ENCODE measurements at places on chromosomes 4 and X.

- DNase-seq = no peak
Observed at GRCh38 chr4:105057370-105058105, 89.1 kb upstream of the TET2 start.

- DNase-seq = no peak
Observed at GRCh38 chr4:168790898-168791297, 219.2 kb downstream of the CBR4 start.

- DNase-seq = no peak
Observed at GRCh38 chrX:20507901-20508620, 241.4 kb upstream of the RPS6KA3 start.

DNA sequence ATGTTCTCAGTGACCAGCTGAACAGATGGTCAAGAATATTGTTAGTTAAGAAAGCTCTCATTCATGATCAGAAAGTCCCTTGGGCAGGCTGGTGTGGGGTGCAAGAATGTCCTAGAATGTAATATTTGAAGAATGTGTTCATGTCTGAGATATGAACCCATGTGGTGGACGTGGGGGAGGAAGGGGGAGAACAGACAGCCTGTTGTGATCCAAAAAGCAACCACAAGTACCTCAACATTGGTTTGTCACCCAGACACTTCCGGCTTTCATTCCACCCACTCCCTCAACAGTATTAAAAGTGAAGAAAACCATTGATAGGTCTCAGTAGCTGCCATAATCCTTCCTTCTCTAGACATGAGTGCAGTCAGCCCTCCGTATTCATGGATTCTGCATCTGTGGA, 82.2 kb downstream of the MAML3 start:
- no peak for DNase-seq

GRCh38 chrX:38403834-38404233, 51.4 kb downstream of the OTC start:
- no peak for DNase-seq

GRCh38 chr4:145804116-145804515, 124.2 kb downstream of the C4orf51 start:
- DNase-seq = no peak

DNA sequence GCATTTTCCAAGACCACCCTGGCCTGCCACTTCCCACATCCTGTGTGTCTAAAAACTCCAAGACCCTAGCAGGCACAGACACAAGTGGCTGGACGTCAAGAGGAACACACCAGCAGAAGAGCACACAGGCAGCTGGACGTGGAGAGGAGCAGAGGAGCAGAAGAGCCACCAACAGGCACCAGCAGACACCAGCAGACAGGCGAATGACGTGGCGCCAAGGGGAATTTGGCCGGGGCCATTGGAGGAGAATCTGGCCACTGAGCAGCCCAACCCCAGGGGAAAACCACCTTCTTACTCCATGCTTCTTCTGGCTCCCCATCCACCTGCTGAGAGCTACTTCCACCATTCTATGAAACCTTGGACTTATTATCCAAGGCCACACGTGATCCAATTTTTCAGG, 243.1 kb upstream of the CTSO start:
- DNase-seq = no peak

- DNase-seq = no peak
Observed at GRCh38 chr4:100582146-100582545, 64.3 kb upstream of the EMCN start.

DNA sequence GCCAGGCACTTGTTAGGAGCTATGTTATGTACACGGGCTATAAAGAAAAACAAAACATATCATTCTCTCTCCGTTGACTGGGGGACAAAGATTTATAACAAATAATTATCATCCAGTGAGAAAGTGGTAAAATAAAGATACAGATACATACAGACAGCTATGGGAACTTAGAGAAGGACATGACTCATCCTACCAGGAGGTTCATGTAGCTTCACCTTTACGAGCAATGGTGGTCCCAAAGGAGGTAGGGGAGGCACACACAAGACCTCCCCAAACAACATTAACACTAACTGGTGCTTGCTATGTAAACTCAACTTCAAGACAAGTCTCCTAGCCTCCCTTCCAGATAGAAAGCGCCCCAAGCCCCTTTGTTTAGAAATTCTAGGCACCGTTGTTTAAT, 8.9 kb downstream of the AMBN start:
- no peak for DNase-seq

GRCh38 chrX:55102754-55103153, 13.9 kb downstream of the PAGE2 start:
- DNase-seq = no peak

- no peak for DNase-seq
Observed at GRCh38 chrX:662126-662525, 31.5 kb downstream of the SHOX start.

DNA sequence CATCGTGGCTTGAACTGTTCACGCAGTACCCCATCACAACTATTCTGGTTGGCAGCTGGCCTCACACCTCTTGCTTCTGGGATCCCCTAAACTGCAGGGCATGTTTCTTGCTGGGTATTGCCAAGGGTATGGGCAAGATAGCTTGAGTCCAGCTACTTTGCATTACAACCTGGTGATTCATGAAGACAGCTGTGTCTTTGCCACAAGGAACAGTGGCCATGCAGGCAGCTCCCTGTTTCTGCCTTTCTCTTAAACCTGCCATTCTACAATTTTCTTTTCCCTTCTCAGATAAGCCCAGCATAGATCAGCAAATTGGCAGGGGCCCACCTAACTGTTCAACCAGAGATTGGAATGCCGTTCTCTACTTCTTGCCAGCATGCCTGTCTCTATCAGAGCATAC, 42.8 kb downstream of the TENM3 start:
- no peak for DNase-seq

DNA sequence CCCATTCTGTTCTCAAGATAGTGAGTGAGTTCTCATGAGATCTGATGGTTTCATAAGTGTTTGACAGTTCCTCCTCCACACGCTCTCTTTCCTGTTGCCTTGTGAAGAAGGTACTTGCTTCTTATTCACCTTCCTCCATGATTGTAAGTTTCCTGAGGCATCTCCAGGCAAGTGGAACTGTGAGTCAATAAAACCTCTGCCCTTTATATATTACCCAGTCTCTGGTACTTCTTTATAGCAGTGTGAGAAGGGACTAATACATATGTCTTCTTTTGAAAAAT, 58.4 kb downstream of the CFAP299 start:
- no peak for DNase-seq

- no peak for DNase-seq
Observed at GRCh38 chr4:123598331-123598730, 201.7 kb downstream of the SPRY1 start.

DNA sequence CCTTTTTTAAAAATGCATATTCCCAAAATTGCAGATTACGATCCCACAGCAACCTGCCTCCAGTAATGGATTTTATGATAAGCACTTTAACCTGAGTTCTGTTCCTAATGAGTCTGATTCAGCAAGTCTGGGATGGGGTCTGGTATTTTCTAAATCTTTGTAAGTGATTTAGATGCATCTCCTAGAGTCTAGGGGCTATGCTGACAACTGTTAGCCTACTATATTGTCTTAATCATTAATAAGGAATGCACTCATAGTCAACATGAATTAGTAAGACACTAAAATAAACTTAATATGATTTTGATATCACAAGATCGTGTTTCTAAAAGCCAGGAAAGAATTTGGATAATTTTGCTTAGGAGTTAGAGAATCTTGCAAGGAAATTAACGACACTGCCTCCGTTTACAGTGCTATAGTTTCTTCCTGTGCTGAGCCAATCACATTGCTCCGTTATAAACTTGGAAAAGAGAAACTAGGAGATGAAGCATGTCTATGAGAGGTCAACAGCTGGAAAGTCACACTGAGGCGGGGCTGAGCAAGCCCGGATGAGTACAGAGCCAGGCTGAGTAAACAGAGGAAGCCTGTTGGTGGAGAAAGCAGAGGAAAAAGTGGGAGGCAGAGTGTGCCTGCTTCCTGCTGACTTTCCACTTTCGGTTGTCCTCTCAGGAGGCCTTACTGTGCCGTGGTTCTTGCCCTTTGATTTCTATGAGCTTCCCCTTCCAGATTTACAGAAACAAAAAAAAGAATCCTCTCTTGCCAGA, 5.4 kb downstream of the SCARB2 start:
- DNase-seq = peak; percentile 63

GRCh38 chr4:101236097-101236496, 111.2 kb downstream of the PPP3CA start:
- DNase-seq = no peak

DNA sequence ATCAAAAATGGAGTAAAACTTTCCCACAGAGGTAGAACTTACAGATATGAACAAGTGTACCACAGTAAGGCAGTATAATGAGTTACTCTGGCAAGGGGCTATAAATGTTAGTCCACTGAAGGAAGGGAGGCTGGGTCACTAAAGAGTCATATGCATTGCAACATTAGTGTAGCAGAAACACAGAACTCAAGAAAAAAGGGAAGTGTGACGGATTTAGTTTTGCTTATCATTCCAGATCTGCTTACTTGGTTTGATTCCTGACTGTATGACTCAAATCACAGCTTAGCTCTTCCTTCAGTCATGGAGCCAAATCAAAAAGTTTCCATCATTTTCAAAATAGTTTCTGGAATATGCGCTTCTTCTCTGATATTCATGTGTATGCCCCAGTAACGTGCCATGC, 148.7 kb downstream of the FSTL5 start:
- DNase-seq = no peak

DNA sequence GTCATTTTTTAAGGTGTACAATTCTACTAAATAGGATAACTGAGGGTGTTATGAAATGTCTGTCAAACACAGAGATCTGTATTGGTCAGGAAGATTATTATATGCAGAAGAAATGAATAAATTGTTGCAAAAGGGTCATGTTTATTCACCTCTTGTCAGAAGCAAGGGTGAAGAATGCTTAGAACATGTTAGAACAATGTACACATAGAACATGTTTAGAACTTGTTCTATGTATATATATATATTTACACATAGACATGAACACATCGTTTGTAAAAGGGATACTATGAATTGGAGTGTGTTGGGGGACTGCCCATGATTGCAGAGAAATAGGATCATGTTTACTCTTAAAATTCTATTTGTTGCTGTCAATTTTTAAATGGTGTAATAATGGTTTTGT, 28.0 kb upstream of the TMEM150C start:
- no peak for DNase-seq
